Panc1 (cell line): ENCODE measurements at places on chromosomes 7 and 10.

DNA sequence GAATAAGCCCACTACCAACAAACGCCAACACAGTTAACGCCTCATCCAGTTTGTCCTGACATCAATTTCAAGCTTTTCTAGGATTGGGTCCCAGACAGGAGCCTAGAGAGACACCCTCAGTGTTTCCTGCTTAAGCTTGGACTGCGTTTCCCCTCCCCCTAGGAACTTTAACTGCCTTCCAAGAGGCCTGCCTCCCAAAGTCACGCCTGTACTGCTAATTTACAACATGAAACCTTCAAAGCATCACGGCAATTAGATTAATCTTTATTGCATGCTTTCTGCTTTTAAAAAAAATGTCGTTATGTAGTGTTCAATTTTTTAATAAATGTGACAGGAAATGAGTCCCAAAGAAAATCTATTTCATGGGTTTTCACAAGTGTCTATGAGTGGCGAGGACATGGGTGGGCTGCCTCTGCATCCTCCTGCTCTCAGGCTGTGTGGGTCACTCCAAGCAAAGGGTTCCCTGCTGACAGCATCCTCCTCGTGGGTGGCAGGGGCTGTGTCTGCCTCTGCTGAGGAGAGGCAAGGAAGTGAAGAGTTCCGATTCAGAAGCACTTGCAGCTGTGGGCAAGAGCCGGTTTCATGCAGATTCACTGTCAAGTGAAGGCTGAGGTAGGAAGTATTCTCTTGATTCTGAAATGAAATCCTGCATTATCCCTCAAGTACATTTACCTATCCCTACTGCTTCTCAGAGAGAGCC is 193.0 kb upstream of the KMT2E start:
- DNase-seq: no peak

DNA sequence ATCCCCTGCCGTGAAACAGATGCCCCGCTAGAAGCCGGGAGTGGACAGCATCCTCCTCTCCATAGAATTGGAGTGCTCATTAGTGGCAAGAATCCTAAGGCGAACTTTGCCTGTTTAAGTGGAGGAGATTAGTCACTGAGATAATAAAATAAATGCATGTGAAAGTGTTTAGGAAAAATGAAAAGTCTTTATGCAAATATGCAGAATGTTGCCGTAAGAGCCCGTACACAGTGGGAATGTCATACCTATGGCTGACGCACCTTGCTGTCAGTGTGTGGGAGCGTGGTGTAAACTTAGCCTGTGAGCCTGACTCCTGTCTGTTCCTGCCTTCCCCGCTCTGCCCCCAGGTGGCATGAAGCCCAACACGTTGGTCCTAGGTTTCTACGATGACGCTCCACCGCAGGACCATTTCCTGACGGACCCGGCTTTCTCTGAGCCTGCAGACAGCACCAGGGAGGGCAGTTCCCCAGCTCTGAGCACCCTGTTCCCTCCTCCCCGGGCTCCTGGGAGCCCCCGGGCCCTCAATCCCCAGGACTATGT is 1.7 kb upstream of the TRIP6 start:
- no peak for DNase-seq

- DNase-seq: no peak
Measured at GRCh38 chr10:43068471-43069210, 8.2 kb upstream of the RET start.

- no peak for DNase-seq
Measured at GRCh38 chr7:51040787-51041186, 258.1 kb upstream of the GRB10 start.

DNA sequence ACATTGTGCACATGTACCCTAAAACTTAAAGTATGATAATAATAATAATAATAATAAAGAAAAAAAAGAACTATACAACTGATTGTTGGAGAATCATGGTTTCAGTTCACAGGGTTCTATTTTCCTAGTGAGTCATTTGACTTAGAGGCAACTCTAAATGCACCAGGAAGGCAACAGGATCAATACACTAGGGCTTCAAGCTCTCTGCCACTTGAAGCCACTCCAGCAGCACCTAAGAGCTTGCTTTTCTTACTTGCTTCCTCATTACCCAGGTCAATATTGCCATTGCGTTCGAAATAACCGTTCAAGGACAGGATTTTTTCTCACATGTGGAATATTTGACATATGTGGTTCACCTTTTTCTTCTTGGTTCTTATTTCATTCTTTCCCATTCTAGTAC is 189.7 kb downstream of the GRM3 start:
- DNase-seq: no peak

DNA sequence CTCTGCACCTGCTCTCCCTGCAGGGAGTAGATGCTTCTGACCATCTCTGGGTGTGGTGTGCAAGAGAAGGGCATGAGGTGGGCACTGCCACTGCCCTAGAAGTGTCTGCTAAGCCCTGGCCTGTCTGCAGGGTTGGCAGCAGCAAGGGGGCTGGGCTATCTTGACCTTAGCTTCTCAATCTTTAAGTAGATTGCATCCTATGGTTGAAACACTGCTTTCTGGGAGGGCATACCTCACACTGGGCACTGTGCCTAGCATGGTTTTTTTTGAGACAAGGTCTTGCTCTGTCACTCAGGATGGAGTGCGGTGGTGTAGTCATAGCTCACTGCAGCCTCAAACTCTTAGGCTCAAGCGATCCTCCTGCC is 54.9 kb downstream of the CLIP2 start:
- DNase-seq: no peak

DNA sequence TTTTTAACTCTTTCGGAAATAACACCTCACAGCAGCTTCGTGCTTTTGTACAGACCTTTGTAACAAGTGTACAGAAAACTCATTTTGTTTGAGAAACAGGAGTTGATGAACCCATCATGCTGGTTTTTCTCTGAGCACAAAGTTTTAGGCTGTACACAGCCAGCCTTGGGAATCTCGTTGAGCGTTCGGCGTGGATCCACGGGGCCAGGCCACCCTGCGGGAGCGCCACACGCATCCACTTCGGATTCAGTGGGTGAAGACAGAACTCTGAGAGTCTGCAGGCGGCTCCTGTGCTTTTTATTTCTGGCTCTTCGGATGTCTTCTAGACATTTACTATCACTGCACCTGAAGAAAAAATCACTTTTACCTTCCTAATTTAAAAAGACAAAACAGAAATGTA is 131.2 kb downstream of the SMURF1 start:
- no peak for DNase-seq

- DNase-seq: no peak
Measured at GRCh38 chr10:46019569-46020343, 10.7 kb downstream of the NCOA4 start.

GRCh38 chr7:128352153-128352537 is 8.4 kb upstream of the RBM28 start:
- DNase-seq: no peak

- no peak for DNase-seq
Measured at GRCh38 chr10:132533571-132534260, 3.9 kb upstream of the INPP5A start.

- no peak for DNase-seq
Measured at GRCh38 chr10:101829561-101830315, 11.5 kb upstream of the OGA start.

GRCh38 chr10:48594371-48594770 is 10.5 kb downstream of the ARHGAP22 start:
- no peak for DNase-seq

- no peak for DNase-seq
Measured at GRCh38 chr7:24722386-24723177, 34.7 kb downstream of the GSDME start.
